ENCODE measurements at places on chromosomes 4 and X.

- DNase-seq: no peak
These were observed 2.9 kb downstream of the EDA start for GRCh38 chrX:69618803-69619202.

DNA sequence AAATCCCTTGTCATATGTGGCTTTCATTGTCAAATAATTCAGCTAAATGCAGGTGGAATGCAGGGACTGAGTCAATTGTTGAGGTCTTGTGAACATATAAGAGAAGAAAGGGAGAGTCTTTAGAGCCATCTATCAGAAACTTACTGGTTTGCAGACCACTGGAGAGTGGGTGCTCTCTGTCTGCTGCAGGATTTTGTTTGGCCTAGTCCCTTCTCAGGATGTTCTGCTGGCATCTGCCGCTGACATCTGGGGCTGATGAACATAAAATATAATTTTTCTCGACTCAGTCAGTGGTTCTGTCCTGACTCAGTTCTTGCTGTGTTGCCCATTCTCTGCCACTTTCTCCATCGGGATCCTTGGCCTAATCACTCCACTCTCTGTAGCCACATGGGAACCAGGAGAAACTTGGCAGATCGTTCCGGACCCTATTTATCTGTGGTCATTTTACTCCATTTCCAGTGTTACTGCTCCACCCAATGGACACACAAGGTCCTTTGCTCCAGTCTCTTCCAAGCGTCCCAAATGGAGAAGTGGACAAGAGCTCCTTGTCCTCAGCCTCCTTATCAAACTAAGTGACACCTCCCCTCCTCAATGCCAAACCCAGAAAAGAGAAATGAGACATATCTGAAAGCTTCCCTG lies 436.2 kb downstream of the FAT4 start:
- DNase-seq: no peak

DNA sequence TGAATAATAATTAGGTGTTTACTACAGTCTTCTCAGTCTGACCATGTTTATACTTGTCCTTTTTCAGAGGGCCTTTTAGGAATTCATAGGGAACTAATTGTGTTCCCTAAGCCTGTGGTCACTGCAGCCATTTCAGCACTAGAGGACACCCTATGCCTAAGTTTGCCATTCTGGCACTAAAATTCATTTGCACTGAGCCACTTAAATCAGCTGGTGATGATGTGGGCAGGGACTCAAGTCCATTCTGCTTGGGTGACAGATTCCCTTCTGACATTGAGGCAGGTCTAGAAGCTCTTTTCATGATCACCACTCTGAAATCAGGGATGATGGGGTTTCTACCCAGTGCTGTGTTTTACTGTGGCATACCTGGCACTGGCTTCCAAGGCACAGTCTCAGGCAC lies 1178.9 kb upstream of the DIAPH2 start:
- no peak for DNase-seq

DNA sequence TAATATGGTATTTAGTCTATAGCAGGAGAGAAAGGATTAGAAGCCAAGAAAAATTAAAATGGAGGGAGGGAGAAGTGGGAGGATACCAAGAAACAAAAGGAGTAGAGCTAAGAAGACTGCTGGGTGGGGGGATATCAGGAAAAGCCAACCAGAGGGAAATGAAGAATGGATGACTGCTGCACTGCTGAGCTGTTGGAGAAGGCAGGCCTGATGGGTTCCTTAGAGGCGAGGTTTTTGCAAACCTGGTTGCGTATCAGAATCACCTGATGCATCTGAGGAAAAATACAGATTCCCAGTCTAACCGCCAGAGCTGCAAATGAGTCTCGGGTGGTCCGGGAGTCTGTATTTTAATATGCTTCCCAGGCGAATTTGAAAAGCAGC lies 1.5 kb downstream of the PGRMC1 start:
- no peak for DNase-seq

- no peak for DNase-seq
These were observed 223.1 kb upstream of the FAT1 start for GRCh38 chr4:186946682-186947294.

DNA sequence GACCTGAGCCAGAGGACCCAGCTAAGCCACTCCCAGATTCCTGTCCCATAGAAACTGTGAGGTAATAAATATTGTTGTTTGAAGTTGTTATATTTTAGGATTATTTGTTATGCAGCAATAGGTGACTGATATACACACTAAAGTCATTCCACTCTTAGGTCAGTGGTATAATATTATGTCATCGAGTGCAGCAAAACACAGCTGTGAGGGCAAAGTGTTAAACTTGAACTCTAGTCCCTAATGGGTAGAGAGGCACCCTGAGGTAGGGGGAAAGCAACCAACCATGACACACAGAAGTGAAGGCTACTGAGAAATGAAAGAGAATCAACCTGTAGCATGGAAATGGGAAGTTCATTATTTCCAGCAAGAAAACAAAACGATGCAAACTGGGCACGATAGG lies 66.6 kb downstream of the ATXN3L start:
- DNase-seq: no peak

GRCh38 chr4:113288696-113289095 lies 239.2 kb downstream of the ANK2 start:
- no peak for DNase-seq

DNA sequence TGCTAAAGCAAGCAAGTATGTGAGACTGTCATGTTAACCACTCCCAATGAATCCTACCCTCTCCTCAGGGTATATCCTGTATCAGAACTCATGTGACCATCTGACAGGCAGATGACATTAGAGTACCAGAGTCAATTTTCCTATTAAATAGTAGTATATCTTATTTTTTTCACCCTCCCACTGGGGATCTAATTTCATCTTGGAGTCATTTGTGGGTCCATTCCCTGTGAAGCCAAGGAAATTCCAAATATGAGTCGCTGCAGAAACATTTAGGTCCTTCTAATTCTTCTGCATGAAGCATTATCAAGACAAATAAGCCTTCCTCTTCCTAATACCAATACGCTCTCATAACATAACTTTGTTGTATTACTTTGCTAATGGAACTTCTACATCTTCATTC lies 52.2 kb upstream of the BLTP1 start:
- no peak for DNase-seq

DNA sequence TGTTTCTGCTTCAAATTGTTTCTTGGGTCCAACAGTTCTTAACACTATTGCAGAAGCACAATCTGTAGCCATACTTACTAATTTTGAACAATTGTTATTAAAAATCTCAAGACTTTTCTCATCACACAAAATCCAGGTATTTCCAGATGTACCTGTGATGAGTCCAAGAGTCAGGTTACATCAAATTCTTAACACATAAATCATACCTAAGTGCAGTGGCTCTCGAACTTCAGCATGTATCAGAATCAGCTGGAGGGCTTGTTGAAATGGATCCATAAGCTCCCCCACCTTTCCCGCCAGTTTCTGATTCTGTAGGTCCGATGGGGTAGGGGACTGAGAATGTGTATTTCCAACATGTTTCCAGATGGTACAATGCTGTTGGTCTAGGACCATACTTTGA lies 10.6 kb downstream of the FAM120C start:
- no peak for DNase-seq

DNA sequence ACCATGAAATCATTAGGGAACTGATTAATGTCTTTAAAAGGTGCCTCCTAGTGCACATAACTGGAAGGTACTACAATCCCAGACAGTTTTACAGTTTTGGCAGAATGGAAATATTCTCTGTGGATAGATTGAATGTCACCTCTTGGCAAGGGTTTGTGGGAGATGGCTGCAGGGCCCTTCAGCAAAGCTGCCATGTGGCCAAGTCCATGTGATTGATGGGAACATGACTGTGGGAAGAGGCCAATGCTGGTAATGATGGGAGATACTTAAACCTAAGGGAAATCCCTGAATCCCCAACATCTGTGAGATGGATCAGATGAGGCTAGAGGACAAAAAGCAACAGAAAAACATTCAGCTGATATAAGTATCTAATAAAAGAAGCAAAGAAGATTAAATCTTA lies 493.7 kb downstream of the MAGEE1 start:
- no peak for DNase-seq

- no peak for DNase-seq
These were observed 20.8 kb upstream of the LRBA start for GRCh38 chr4:151035911-151036310.

DNA sequence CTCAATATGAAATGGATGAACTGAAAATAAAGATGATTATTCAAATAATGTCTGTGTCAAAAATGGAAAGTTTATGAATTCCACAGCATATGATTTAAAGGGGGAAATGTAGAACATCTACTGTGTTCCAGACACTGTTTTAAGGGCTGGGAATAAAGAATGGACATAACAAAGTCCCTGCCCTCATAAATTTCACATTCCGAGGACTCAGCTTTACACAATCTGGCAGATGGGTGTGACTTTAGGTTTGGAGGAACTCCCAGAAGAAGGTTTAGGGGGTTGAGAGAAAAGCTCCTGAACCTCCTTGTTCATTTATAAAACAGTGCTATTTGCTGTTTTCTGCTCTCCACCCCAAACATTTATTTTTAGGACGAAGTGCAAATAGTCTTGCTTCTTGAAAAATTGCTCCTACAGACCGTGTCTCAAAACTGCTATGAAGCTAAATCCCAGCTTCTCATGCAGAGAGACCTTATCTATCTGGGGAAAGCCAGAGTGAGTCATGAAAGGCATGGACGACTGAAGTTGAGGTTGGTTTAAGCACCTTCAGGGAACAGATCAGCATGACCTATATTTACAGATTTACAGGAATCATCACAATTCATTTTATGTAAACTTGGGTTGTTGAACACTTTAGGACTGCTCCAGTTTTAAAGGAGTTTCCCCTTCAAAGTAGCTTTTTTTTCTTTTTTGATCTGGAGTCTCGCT lies 184.3 kb downstream of the HS6ST2 start:
- DNase-seq: no peak

- DNase-seq: no peak
These were observed 91.3 kb downstream of the PTPN13 start for GRCh38 chr4:86685401-86685800.

DNA sequence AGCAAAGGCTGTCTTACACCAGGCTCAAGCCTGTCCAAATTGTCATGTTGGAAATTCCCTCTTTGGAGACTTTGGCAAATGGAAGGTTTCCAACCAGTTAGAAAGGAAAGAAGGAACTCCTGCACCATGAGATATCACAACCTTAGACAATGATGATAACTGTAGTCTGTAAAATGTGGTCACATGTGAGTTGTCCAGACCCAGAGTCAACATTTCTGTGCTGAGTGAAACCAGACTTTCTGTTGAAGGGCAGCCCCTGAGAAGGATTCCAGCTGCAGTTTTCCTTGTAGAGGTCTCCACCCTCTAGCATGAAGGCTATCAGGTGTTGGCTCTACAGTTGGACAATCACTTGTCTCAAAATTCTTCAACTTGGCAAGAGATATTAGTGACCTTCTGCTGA lies 82.4 kb downstream of the SOX3 start:
- DNase-seq: no peak

GRCh38 chr4:139866276-139866962 lies 200.8 kb downstream of the MGST2 start:
- DNase-seq: no peak

- no peak for DNase-seq
These were observed 129.1 kb upstream of the AFF2 start for GRCh38 chrX:148371291-148371690.

- DNase-seq: no peak
These were observed 58.7 kb downstream of the TLL1 start for GRCh38 chr4:165931741-165932140.

GRCh38 chrX:123330229-123330942 lies 146.3 kb downstream of the GRIA3 start:
- no peak for DNase-seq

GRCh38 chrX:153861733-153862310 lies 24.2 kb downstream of the L1CAM start:
- no peak for DNase-seq

DNA sequence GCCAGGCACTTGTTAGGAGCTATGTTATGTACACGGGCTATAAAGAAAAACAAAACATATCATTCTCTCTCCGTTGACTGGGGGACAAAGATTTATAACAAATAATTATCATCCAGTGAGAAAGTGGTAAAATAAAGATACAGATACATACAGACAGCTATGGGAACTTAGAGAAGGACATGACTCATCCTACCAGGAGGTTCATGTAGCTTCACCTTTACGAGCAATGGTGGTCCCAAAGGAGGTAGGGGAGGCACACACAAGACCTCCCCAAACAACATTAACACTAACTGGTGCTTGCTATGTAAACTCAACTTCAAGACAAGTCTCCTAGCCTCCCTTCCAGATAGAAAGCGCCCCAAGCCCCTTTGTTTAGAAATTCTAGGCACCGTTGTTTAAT lies 8.9 kb downstream of the AMBN start:
- no peak for DNase-seq

- DNase-seq: no peak
These were observed 129.3 kb downstream of the CPEB2 start for GRCh38 chr4:15131551-15131950.

DNA sequence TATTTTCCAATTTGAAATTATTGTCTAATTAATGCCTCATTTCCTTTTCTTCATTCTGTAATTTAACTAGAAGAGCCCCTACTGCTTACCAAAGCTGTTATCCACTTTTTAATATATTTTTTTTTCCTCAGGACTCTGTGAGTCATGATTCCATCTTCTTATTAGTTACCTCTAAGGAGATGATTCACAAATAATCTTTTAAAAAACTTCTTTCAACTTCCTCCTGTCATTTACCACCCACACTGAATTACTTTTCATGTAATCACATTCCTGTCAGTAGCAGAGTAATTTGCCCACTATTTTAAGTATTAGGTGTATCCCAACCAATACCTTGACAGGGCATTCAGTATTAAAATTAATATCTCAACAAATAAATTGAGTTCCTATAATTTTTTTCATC lies 470.9 kb upstream of the ADGRL3 start:
- no peak for DNase-seq

GRCh38 chrX:80578517-80579105 lies 158.4 kb downstream of the TENT5D start:
- no peak for DNase-seq

- no peak for DNase-seq
These were observed 8.1 kb downstream of the NEK1 start for GRCh38 chr4:169604131-169604900.

DNA sequence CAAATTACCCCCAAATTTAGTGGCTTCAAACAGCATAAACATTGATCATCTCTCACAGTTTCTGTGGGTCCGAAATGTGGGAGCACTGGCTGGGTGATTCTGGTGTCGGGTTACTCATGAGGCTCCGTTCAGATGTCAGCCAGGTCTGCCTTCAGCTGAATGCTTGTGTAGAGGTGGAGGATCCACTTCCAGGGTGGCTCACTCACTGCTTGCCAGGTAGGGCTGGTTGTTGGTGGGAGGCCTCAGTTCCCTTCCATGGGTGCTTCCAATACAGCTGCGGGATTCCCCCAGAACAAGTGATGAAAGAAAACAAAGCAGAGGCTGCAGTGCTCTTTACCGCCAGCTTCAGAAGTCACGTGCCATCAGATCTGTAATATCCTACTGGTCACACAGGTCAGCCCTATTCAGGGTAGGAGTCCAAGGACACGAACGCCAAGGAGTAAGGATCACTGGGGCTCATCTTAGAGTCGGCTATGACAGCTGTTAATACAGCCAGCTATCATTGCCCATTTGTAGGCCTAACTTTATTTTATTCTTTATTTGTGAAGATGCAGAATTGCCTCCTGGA lies 1.1 kb upstream of the SMIM43 start:
- DNase-seq: no peak

GRCh38 chr4:113212613-113213012 lies 163.2 kb downstream of the ANK2 start:
- DNase-seq: no peak
